Activated CD8-positive, alpha-beta memory T cell treated with anti-CD3 and anti-CD28 coated beads for 4 hours (primary cell): ENCODE measurements at places on chromosomes 1 and 21.

DNA sequence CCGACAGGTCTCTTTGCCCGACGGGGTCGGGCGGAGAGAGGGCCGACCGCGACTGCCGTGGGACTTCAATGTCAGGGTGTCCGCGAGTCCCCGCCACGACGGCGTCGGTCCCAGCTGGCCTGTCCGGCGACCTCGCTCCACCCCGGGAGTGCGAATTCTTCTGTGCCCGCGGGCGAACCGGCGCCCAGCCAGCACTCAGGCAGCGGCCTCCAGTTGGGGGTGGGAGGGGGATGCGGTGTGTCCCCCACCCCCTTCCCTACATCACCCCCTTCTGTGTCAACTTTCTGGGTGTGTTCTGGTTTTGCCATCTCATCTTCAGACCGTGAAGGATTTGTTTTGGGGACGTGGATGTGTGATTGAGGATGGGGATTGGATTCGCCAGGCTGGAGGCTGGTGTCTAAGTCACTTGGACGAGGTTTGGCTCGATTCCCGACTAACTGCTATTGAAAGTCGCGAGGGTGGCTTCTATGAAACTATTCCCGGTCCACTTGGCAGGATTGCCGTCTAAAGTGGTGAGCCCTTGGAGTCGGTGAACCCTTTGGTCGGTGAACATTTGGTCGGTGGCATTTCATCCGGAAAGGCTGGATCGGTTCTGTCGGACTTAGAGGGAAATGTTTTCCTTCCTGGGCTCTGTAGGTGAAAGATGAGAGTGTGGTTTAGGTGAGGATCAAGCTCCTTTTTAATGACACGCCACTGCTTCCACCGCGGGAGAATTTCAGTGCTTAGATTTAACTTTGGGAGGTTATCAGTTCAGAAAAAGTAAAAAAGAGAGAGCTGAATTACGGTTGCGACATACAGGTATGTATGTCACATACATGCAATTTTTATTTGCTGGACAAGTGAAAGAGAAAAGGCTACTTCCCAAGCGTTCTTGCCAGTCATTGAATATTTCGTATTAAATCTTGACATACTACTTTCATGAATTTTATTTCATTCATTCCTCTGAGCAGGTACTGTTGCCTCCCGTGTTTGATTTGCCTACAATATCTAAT, 771 bp downstream of the ABCD3 start:
- DNase-seq = no peak

GRCh38 chr1:116572771-116573430, 2.1 kb upstream of the CD58 start:
- DNase-seq = no peak

GRCh38 chr1:52225174-52225573, 83.3 kb downstream of the ZFYVE9 start:
- DNase-seq = no peak

- DNase-seq = no peak
Observed at GRCh38 chr1:162605225-162605927, 26.9 kb upstream of the DDR2 start.

DNA sequence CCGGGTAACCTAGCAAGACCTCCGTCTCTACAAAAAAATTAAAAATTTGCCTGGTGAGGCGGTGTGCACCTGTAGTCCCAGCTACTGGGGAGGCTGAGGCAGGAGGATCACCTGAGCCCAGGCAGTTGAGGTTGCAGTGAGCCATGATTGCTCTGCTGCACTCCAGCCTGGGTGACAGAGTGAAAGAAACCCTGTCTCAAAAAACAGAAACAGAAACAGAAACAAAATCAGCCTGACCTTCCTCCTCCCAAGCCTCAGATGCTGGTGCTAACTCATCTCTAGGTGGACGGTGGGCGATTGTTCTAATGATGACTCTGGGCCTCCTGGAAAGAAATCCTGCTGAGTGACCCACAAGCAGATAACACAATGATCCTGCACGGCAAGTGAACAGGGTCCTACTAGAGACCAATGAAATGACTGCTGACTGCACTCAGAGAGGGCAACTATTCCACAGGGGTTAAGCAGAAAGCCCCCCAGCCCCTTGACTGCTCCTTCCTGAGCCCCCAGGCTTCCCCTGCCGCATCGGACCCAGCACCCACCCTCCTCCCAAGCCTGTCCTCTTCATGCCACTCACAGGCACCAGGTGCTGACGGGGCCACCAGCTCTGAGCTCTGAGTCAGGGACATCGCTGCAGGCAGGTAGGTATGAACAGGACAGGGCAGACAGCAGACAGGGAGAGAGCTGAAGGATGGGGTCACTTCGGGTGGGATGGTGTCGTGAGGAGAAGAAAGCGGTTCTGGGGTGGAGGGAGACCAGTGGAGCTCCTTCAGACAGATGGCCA, 27.8 kb upstream of the LRRC38 start:
- no peak for DNase-seq

DNA sequence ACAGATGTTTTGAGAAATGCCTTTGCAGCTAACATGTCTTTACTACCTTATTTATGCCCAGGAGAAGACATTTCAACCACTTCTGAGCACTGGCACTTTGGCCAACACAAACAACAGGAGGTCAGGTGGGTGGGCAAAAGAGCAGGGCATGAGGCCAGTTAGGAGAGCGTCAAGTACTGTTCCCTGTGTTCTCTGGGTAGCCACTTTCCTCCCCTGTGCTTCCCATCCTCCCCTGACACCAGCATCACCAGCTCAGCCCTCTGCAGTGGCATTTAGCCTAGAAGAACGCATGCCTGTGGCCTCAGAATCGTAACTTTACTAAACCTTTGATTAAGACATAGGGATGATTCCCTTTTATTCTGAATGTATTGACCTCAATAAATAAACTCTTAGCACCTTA, 18.3 kb downstream of the BTG2 start:
- no peak for DNase-seq

- no peak for DNase-seq
Observed at GRCh38 chr1:24545662-24546061, 10.2 kb upstream of the NCMAP start.

DNA sequence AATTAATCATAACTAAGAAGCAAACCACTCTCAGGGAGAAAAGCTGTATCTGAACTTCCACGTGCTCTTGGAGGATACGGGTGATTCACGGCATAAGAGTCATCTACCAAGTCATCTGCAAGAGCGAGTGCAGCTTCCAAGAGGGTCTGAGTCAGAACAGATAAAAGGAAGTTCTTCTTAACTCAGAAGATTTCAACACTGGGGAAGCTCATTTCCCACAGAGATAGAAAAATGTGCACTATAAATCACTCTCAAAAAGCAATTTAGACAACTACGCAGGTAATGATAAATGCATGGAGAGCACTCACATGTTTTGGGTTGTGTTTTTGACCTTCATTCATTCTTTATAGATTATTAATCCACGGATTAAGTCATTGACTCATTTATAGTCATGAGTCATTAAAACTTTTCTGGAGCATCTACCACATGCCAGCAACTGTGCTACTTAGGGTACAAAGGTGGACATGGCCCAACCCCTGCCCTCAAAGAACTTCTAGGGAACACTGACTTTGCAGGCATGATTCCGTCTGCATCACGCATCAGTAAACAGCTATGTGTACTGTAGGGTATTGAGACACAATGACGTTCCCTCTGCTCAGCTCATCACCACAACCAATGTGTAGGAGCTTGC, 20.8 kb downstream of the KCNJ15 start:
- DNase-seq = no peak

DNA sequence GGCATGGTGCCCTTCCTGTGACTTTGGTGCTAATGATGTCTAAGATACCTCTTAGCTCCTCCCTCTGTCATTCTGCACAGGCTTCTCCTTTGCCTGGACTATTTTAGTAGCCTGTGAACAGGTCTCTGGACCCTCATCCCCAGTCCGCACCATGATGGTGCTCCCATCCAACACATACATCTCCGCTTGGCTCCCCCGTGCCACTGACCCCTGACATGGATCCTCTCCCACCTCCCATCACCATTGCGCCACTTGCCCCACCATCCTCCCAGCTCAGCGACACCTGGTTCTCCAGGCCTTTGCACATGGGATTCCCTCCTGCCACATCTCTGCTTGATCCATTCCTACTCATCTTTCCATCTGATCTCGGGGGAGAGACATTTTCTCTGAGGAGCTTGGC, 33.9 kb downstream of the RUNX3 start:
- no peak for DNase-seq

GRCh38 chr1:184399192-184399847, 12.5 kb downstream of the C1orf21 start:
- DNase-seq = no peak

GRCh38 chr21:39503123-39503762, 51.5 kb downstream of the SH3BGR start:
- no peak for DNase-seq

GRCh38 chr1:43035821-43036741, 77.4 kb upstream of the SLC2A1 start:
- no peak for DNase-seq

- DNase-seq = no peak
Observed at GRCh38 chr1:47554901-47555300, 117.1 kb downstream of the FOXD2 start.

- no peak for DNase-seq
Observed at GRCh38 chr1:85070972-85071492, 22.7 kb upstream of the MCOLN3 start.

- no peak for DNase-seq
Observed at GRCh38 chr21:33968080-33968994, 52.7 kb upstream of the ATP5PO start.
